RPMI8226 (cell line): ENCODE measurements at places on chromosomes 4 and X.

- DNase-seq, result no peak
Observed at GRCh38 chrX:11888421-11888820, 130.4 kb downstream of the MSL3 start.

GRCh38 chr4:145888393-145888792, 50.2 kb downstream of the ZNF827 start:
- DNase-seq, result no peak

DNA sequence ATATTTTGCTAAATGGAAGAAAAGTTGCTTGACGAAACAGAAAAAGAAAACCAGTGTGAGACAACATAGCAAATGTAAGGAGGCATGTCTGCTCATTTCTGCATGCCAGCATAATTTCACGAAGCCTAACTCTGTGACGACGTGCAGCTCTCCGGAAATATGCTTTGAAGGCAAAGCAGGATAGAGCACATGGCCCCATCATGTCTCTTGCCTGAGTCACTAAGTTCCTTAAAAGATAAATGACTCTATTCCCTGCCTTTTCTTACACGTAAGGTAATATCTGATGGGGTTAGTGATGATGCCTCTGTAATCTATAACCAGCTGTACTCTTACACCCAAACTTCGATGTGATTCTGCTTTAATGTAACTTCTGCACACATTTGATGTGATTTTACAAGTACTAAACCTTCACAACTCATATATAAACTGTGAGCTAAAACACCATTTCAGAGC, 64.5 kb downstream of the ANXA3 start:
- DNase-seq, result no peak

GRCh38 chrX:98371994-98372393, 1488.3 kb downstream of the RPA4 start:
- DNase-seq, result no peak
